Activated CD4-positive, alpha-beta T cell treated with anti-CD3 and anti-CD28 coated beads, Interleukin-2, amount 50 U/mL, for 24 hours (primary cell): ENCODE measurements at places on chromosomes 3 and 15.
A peak's percentile ranks its signal among the peaks of the same experiment; 100 is the strongest.

GRCh38 chr3:58661836-58662420, 4.6 kb downstream of the FAM3D start:
- no peak for DNase-seq

- no peak for DNase-seq
Observed at GRCh38 chr3:4656059-4656458, 162.9 kb downstream of the ITPR1 start.

GRCh38 chr3:12954180-12954579, 112.8 kb upstream of the RPL32 start:
- DNase-seq: no peak

- no peak for DNase-seq
Observed at GRCh38 chr3:60055765-60056164, 1005.9 kb upstream of the CFAP20DC start.

- no peak for DNase-seq
Observed at GRCh38 chr15:65952391-65953053, 83.2 kb downstream of the RAB11A start.

GRCh38 chr3:35781558-35781957, 142.2 kb downstream of the ARPP21 start:
- no peak for DNase-seq

DNA sequence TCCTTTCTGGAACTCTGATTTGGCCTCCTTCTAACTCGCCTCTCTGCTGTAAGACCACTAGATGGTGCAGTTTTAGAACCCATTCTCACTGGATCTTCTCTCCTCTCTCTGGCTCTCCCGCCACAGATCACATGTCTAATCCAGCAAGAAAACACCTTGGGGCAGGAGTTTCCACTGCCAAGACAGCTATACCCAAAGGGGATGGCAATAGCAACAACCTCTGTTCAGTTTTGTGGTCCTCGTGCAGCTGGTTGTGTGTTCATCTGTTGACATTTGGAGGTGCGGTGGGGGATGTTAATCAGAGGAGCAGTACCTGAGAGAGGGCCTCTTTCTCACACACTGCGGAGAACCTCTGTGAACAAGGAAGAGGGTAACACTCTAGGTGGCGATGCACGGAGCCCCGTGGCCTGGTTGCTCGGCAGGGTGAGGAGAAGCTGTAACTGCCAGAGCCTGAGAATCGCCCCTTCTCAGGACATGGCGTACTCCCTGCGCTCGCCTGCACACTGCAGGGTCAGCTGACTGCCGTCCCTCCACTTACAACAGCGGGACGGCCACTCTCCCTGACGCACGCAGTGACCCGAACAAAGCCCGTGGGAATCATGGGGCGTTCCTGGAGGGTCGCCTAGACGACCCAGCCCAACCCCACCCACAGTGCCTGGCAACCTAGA, at the start of gene TEX55:
TSS of gene TEX55 (plus strand) at position 666 of the 668 bp plus-strand sequence. CDS start 25 bp downstream, outside the sequence.
- no peak for DNase-seq

- no peak for DNase-seq
Observed at GRCh38 chr3:164174059-164174458, 904.2 kb downstream of the SI start.

GRCh38 chr15:62344806-62345539, 179.9 kb upstream of the C2CD4B start:
- DNase-seq: peak; percentile 30

- no peak for DNase-seq
Observed at GRCh38 chr3:184345317-184346144, 8.1 kb downstream of the FAM131A start.

DNA sequence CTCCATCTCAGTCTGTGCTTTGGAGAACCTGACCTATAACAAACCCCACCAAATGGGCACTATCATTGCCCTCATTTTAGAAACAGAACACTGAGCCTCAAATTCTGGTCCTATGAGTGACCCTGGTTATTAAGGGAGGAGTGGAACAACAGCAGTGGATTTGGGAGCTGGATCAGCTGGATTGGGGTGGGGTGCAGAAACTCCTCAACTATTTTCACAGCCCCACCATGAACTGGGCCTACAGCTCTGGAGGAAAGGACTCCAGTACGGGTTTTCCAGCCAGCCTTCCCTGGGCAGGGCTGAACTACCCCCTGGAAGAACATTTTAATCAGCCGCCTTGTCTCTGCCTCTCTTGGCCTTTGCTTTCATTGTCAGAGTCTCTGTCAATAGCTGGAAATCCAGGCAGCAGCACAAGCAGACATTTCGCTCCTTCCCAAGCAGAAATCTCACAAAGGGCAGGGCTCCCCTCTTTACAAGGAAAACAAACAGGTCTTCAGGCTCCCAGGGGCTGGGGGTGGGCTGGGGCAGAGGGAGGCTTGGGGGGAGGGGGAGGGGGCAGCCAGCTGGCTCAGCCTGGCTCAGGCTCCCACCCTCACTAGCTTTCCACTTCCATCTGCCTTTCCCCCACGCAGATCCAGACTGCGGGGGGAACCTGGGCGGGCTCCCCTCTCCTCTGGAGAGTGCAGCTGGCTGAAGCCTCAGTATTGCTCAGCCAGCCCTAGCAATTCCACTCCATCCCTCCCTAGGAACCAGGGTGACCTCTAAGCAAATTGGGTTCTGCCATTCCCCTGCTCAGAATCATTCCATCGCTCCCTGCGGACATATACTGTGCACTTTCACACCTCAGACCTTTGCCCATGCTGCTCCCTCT, 13.7 kb upstream of the TLE3 start:
- no peak for DNase-seq

GRCh38 chr15:49236869-49237268, 66.8 kb downstream of the GALK2 start:
- DNase-seq: no peak
